ENCODE measurements at places on chromosomes 4 and X. TPM values are rescaled to one million over a fixed set of nuclear protein-coding genes. Genes with fewer than 3 reads are reported as not detected.

TECRL gene
- total RNA-seq = not detected

SPACA5 gene
- total RNA-seq = not detected

- DNase-seq = no peak
Measured at GRCh38 chrX:65744965-65745364, 77.5 kb downstream of the MSN start.

DNA sequence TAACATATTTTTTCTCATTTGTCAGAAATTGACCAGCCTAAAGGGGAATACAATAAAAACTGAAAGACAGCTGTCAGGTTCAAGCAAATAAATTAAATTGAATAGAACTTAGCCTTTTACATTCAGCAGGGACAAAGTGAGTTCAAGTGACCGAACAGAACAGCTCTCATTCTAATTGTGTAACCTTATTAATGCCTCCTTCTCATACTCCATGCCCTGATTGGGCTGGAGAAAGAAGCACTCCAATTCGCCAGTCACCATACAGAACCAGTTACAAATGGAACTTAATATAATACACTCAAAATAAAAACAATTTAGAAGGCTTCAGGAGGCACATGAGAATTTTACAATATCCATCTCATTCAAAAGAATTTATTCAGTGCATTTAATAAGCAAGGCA, 8.0 kb downstream of the PPP3CA start:
- DNase-seq = no peak

DNA sequence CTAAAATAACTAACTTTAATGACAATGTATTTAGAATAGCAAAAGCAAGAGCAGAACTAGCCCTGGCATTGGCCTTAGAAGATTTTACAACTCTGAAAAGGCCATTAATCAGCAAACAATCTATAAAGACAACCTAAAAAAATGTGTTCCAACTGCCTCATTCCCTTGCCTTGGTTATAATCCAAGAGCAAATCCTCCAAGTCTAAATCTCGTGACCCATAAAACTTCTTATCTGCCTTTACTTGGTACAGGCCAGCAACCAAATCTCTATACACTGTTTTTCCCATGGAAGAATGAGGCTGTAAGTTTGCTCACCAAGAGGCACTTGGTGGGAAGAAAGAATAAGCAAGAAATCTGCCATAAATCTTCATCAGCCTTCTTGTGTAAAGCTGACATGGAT, 175.3 kb upstream of the MID1 start:
- no peak for DNase-seq

DNA sequence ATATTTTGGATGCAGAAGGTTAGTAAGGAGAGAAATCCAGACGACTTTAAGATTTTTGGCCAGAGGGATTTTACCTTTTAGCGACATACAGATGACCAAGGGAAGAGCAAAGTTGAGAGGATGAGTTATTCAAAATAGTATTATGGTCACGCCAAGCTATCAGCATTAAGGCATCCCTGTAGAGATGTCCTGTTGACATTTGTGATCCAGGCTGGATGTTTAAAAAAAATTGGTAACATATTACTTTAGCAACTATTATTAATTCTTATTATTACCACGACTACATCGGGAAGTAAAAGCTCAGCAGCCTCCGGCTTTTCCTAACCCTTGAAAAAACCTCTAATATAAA, 562 bp upstream of the OSTC start:
- no peak for DNase-seq

All from esophagus muscularis mucosa (tissue), 4 donors.